ENCODE measurements at places on chromosomes 2 and 18. TPM values are rescaled to one million over a fixed set of nuclear protein-coding genes. Genes with fewer than 3 reads are reported as not detected.

GRCh38 chr2:25032094-25032493 lies 9.8 kb upstream of the EFR3B start:
- DNase-seq, result no peak

Gene SERPINB11
- total RNA-seq, result not detected

GRCh38 chr18:3193331-3193730 lies 26.4 kb downstream of the MYOM1 start:
- no peak for DNase-seq

DNA sequence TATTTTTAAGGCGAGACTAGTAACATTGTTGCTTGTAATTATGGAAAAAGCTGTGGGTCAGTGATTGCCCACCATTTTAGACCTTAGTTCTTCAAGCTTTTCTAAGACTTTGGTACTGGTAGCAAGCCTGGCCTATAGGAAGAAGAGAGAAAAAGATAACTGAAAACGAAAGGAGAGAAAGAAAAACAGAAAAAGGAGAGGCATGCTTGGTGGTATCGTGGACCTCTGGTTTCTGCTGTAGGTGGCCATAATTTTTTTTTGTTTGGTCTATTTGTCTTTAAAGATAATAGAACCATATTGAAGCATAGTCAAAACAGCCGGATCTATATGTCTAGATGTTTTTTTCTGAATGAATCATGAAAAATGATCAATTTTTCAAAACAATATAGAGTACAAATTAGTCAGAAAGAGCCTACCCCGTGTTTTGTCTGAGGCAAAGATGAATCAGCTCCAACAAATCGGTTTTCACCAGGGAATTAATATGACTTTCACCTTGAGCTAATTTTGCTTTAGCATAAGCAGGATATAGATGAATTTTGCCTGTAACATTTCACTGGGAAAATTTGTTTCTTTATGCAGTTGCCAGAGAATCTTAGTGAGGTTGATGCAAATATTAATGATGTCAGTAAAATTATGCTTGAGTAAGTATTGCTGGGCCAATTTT lies 45.7 kb downstream of the CCDC85A start:
- no peak for DNase-seq

GRCh38 chr2:144026753-144027152 lies 493.2 kb downstream of the ZEB2 start:
- no peak for DNase-seq

GRCh38 chr2:189625636-189626035 lies 35.6 kb upstream of the ASNSD1 start:
- no peak for DNase-seq

Gene SATB2
- 1.2 TPM for total RNA-seq

DNA sequence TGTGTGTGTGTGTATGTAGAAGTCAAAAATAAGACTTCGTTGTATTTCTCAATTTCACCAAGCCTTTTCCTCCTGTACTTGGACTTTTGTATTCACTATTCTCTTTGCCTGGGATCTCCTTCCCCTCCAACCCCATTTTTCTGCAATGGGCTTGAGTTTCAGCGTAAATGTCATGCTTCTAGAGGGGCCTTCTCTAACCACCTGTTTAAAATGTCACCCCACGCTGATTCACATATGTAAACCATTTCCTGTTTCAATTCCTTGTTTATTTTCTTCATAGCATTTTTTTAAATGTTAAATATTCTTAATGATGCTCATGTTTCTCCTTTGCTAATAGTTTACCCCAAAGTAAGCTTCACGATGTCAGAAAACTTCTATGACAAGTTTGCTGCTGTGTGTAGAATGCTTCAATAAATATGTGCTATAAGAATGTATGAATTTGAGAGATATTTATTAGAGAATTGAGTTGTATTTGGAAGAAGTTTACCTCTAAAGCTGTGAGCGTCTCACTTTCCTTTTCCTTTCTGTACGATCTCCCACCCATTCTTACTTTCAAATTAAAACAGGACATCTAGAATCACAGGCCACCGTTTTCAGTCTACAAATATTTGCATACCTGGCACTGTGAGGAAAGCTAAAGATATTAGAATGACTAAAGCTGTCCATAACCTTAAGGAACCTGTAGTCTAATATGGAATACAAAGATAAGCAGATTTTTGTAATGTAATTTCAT lies 762.4 kb downstream of the LRRTM4 start:
- DNase-seq, result no peak

DNA sequence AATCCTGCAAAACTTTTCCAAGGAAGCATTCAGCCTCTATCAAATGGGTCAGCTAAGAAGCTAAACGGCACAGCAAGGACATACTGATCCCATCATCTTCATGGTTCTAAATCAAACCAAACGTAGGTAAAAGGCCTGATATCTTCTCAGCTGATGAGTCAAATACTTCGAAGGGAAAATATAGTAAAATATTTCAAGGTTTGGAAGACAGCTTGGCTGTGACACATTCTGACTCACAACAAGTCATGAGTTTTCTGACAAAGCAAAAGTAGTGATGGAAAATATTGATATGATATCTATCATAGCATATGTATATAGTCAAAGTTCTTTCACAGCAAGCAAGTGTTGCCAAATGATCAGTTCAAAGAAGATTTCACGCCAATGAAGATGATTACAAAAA lies 31.5 kb downstream of the DOCK10 start:
- no peak for DNase-seq

DNA sequence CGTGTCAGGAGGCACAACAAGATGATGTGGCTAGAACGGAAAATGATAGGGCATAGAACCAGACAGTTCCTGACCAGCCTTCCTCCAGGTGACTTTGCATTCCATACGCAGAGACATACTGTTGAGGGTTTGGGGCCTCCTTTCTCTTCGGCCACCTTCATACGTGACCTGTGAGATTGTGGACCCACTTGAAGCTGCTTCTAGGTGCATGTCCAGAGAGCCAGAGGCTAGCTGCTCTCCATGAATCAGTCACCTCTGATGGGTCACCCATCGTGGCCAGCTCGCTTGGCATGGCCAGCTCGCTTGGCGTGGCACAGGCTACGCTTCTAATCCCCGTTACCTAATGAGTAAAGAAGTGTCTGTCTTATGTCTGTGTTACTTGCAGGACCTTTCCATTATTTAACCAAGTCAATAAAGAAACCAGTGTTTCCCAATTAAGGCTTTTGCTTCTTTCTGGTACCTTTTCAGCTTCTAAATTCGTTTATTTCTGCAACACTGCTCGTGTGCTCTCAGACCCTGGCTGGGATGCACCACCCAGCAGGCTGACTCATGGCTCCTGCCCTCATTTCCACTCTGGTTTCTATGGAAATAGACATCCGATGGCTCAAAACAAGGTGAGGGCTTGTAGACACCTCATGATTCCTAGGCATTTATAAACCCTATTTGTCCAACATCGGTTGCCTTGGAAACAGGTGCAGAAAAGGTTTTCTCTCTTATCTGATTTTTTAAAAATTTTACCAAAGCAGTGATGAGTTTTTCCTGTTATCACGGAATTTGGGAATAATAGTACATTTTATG lies 86.7 kb upstream of the B3GNT7 start:
- no peak for DNase-seq

DNA sequence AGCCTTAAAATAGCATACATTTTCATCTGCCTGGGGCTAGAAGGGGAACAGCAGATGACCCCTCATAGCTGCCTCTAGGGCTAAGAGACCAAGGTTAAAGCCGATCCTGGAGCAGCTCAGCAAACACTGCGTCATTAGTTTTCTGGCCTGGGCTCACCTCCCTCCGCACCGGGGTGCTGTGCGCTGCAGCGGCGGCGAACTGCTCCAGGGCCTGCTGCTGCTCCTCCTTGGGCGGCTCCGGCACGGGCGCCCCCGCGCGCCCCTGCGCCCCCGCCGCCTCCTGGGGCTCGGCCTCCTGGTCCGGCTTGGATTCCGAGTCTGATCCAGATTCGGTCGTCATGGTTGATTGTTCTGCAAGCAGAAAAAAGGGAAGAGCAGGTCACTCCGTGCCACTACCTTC lies 55.0 kb downstream of the EPB41L3 start:
- no peak for DNase-seq

DNA sequence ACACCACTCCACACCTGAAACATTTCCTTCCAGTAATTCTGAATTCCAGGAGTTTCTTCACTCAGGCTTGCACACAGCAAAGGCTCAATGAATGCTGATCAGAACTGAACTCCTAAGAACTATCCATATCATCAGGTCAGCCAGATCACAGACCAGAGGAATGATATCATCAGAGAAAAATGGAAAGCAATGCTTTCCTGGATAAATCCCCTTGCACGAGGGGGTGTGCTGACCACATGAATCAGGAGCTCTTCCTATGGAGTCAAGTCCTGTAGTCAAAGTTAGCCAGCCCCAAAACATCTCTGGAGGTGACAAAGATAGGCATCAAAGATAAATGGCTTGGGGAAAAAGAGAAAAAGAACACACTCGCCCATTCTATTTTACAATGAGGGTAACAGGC lies 83.8 kb upstream of the ACVR2A start:
- DNase-seq, result no peak

Gene CTAGE1
- total RNA-seq, result not detected

Gene LYG1
- total RNA-seq, result 0.93 TPM

Gene LRP2
- total RNA-seq, result 260 TPM

- DNase-seq, result no peak
These were observed 12.1 kb upstream of the RHOB start for GRCh38 chr2:20434588-20435294.

GRCh38 chr2:24771764-24772586 lies 21.2 kb downstream of the PTRHD1 start:
- no peak for DNase-seq

DNA sequence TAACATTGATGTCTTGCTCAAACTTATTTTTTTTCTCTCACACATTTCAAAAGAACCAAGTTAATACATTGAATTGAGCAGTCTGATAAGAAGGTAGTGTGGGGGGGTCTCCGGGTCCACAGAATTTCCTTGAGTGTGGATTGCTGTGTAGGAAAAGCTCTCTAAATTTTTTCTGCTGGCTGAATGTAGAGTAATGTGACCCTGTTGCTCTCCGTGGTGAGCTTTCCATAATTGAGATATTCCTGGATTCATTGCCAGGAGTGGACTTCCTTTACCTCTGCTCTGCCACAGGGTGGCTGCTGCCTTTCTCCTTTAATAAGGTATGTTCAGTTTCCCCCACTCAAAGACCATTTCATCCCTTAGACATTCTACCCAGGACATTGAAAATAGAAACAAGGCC lies 50.9 kb downstream of the PKP4 start:
- no peak for DNase-seq
